ENCODE measurements at places on chromosomes 12 and 14. TPM values are rescaled to one million over a fixed set of nuclear protein-coding genes. Genes with fewer than 3 reads are reported as not detected.

Gene GNG2
- 41.1 TPM for polyA plus RNA-seq

Gene RAB21
- polyA plus RNA-seq = 44.2 TPM

DNA sequence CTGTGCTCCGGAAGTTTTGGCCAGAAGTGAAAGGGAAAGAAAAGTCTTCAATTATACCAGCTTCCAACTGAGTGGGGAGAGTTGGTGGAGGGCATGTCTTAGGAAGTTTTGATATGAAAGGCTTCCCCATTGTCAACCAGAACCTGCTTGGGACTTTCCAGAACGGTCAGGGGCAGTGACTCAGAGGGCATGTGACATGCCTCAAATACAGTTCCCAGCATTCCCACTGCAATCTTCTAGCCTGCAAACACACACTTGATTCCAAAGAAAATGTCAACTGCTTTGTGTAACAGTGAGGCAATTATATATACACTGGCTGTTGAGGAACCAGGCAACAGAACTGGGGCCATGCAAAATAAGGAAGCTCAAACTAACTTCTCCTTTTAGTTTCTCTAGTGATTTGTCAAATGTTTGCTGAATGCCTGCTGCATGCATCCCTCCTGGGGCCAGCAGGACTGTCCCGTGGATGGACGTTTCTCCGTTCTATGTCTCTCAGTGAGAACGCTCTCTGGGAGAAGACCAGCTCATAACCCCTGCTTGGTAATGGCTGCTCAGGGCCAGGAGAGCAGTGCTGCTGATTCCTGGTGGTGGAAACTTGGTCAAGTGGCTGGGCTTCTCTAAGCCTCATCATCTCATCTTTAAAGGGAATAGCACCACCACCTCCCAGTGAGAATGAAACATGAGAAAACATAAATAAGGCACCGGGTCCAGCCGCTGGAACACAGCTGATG, 18.3 kb downstream of the SLC25A47 start:
- DNase-seq = no peak

- no peak for DNase-seq
Observed at GRCh38 chr12:1645819-1646218, 16.8 kb downstream of the WNT5B start.

GRCh38 chr14:74207943-74208342, 31.3 kb upstream of the VSX2 start:
- no peak for DNase-seq

GRCh38 chr14:24186831-24187538, 1.6 kb downstream of the IPO4 start:
- DNase-seq = no peak

DNA sequence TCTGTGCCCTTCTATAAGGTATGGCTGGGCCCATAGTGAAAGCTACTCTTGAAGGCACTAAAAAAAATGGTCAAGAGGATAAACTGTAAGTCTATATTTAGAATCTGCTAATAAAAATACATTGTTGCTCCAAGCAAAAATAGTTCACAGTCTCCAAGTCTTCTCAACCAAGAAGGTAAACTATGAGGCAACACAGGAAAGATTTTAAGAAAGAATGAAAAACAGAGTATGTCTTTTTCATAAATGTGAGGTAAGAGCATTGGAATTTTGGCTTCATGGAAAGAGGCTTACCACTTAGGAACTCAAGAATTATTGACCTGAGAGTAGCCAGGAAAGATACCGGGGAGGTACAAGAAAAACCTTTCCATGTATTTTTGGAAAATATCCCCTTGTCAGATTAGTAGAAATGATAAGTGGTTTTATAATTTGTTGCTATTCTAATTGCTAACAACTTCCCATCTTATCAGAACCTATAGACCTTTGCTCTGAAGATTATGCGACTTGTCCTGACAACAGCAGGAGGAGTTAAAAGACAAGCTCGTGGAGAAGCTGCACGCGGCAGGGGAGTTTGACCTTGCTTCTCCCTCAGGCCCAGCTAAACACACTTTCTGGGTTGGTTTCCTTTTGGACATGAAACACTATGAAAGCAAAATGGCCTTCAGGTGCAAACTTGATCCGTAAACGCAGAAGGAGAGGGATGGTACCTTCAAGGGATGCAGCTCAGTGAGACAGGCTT, 238.1 kb downstream of the FOXN3 start:
- DNase-seq = no peak

GRCh38 chr14:84646786-84647500, 883.0 kb upstream of the FLRT2 start:
- no peak for DNase-seq

- DNase-seq = no peak
Observed at GRCh38 chr12:121773011-121773777, 20.3 kb downstream of the RHOF start.

GRCh38 chr14:100735271-100735670, 8.6 kb downstream of the DLK1 start:
- no peak for DNase-seq
